Endothelial cell (in vitro differentiated cells): ENCODE measurements at places on chromosomes 2 and 18. TPM values are rescaled to one million over a fixed set of nuclear protein-coding genes. Genes with fewer than 3 reads are reported as not detected.

Gene NPPC
- 11.4 TPM for total RNA-seq

Gene IL1B
- not detected for total RNA-seq

Gene CNRIP1
- total RNA-seq: 21.8 TPM

Gene NEB
- 0.64 TPM for total RNA-seq

Gene CRYBA2
- total RNA-seq: not detected

Gene CASP10
- total RNA-seq: 38.6 TPM

DNA sequence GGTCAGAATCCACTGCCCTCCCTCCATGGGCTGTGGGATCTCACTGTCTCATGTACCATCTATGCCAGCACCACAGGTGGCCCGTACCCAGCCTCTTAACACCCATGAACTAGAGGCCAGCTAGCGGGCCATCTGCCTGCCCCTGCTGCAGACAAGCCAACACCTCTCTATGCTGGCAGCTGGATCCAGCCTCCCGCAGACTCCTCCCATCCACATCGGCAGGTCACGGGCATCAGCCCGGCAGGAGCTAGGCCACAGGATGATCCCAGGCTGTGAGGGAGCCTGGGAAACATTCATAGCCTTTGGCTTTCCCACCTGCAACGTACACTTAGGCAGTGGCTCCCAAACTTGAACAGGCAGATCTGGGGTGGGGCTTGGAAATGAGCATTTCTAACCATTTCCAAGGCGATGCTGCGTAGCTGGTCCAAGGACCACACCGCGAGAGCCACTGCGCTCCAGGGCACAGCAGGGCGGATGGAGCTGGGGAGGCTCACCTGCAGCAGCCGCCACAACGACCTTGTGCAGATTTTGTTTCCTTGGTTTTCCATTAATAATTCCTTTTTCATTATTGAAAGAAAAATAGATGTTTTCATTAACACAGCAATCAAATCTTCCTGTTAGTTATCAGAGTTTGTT is 114.7 kb downstream of the KCNF1 start:
- DNase-seq: no peak

DNA sequence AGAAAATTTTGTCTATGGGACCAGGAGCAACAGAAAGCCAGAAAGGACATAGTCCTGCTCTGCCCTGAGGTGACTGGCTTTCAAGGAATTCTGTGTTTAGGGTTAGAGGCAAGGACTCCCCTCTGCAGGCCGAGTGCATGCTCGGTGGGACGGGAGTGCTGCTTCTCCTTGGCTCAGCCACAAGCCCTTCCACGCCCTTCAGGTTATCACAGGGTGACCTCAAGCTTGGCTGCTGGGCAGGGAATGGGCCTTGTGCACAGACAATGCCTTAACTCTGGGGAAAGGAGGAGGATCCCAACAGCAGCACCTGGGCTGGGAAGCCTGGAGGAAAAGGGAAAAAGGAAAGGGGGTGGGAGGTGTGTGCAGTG is 32.8 kb downstream of the FAM178B start:
- no peak for DNase-seq

- DNase-seq: no peak
Observed at GRCh38 chr2:64021578-64021977, 2.4 kb upstream of the VPS54 start.

DNA sequence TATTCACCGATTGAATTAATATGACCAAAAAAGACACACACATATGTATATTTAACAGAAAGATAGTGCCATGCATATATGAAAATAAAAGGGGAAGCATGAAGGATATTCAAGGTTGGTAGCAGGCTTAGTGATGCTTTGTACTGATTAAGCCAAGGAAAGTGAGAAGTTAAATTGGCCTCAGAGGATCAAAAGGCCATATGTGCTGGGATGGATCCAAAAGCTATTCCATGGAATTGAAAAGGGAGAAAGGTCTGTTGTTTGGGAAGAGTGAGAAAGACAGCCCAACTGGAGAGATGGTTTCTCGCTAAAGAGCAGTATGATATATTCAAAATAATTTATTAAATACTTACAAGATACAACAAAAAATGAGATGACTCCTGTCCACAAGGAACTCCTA is 65.9 kb downstream of the INSIG2 start:
- no peak for DNase-seq

- no peak for DNase-seq
Observed at GRCh38 chr2:19027626-19028025, 330.8 kb downstream of the OSR1 start.

- no peak for DNase-seq
Observed at GRCh38 chr2:95068256-95068655, 42.7 kb downstream of the MAL start.

DNA sequence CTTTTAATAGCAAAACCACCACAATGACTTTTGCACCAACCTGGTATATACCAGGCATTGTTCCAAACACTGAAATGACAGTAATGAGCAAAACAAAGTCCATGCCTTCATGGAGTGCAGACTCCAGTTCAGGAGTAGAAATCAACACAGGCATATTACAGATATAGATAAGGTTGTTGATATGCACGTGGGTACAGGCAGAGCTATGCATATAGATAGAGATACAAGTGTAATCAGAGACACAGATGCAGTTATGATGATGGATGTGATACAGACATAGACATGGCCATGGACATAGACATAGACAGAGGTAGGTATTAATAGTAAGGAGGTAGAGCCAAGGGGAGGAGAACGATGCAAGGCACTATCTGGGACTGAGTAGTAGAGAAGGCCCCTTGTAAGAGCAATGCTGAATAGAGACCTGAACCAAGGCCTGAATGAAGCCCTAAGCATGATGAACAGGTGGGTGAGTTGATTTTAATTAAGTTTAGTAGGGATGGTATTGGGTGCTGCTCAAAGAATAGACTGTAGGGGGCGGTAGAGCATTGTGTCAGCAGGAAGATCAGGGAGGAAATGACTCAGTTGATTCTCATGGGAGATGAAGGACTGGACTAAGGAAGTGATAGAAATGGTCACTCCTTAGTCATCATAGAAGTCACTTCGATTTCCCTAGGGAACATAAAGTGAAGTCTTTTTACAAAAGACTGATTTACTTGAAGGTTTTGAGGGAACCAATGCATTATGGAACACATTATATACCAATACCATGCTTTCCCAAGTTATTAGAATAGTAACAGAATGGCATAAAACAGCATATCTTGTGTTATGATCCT is 39.4 kb downstream of the CMPK2 start:
- peak; percentile 18 for DNase-seq

- DNase-seq: no peak
Observed at GRCh38 chr2:204670124-204670523, 124.8 kb downstream of the PARD3B start.
